Activated gamma-delta T cell treated with anti-CD3 and anti-CD28 coated beads, Interleukin-2, amount 50 U/mL, for 16 hours (primary cell): ENCODE measurements at places on chromosomes 2 and 18.

DNA sequence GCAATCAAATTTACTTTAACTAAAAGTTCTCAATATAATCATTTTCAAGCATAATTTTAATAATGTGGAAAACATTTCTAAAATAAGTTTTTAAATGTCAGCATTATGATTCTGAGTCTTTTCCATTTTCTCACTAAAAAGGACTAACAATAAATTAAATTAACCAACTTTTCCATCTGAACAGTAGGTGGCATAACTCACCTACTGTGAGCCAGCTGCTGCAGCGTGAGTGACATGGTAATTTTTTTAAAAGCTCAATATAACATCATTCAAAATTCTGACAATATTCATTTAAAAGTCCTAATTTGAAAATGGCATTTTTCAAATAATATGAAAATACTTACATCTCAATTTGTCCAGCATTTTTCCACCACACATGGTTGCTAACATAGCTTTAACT, 66.5 kb downstream of the DTNB start:
- no peak for DNase-seq

GRCh38 chr18:71808616-71809015, 735.5 kb downstream of the CBLN2 start:
- no peak for DNase-seq

GRCh38 chr18:28523758-28524475, 347.0 kb upstream of the CDH2 start:
- DNase-seq: no peak

GRCh38 chr18:45602926-45603325, 12.3 kb upstream of the SLC14A2 start:
- DNase-seq: no peak

GRCh38 chr2:141103216-141103615, 1027.6 kb downstream of the LRP1B start:
- no peak for DNase-seq

GRCh38 chr2:73998451-73998850, 13.7 kb downstream of the TET3 start:
- no peak for DNase-seq

DNA sequence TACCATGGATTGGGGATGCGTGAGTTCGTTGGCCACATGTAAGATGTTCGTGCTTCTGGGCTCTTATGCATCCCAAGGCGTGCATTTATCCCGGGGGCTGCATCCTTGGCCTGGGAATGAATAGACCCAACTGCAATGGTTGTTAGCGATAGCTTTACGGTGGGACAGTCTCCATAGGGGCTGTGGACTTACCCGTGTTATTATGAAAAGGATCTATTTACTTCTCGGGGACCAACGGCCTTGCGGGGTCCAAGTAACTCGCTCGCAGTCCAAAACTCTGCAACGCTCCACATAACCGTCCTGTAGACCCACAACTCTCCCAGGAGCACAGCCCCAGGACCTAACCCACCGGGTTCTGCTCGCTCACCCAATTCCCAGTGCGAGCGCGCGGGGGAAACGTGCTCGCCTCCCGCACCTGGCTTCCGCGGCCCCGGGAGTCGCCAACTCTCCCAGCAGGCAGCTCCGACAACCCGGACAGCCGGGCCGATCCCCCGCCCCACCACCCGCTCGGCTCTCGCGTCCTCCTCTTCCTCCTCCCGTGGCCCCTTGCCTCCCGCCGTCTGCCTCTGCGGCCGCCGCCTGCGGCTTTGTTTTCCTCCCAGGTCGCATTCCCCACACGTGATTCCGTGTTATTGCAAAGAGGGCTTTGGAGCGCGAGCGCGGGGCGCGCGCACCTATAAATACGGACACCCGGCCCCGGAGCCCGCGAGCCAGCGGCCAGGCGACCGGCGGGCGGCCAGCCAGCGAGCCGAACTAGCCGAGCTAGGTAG, at the start of gene CABLES1:
Gene CABLES1 (plus strand): TSS at position 706 of the 770 bp plus-strand sequence. CDS start 278 bp downstream, outside the sequence.
- DNase-seq: no peak

GRCh38 chr2:236818281-236819045, 248.8 kb downstream of the ACKR3 start:
- no peak for DNase-seq

GRCh38 chr2:68908392-68908970, 37.3 kb upstream of the BMP10 start:
- peak; percentile 72 for DNase-seq

GRCh38 chr18:34864836-34865497, 154.9 kb downstream of the DTNA start:
- no peak for DNase-seq

GRCh38 chr2:219087361-219087760, 26.6 kb upstream of the IHH start:
- no peak for DNase-seq

DNA sequence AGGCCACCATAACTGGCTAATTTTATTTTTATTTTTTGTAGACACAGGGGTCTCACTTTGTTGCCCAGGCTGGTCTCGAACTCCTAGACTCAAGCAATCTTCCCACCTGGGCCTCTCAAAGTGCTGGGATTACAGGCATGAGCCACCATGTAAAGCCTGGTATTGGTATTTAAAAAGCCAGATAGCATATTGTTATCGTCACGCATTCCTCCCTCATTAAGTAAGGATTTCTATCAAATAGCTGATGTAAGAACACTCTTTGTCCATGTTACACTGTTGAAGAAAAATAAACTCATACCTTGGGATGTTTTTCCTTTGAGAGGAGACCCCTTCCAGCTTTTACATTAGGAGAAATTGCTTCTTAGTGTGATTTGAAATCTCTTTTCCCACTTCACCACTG, 39.2 kb upstream of the DARS1 start:
- DNase-seq: no peak

GRCh38 chr18:79410171-79410641, 14.5 kb downstream of the NFATC1 start:
- DNase-seq: no peak

DNA sequence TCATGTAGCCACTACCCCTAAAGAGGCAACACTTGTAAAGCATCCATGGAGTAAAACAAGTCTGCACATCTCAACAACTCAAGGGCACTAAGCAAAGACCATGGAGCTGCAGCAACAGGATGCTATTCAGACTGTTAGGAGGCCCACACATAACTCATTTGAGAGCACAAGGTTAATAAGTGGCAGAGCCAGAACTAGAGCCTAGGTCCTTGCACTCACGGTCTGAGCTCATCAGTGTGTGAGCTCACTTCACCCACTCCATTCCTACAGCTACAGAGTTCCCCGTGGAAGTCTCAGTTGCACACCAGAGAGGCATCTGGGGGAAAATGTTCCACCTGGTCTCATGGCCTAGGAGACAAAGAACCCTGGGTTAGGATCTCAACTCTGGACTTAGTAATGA, 35.0 kb downstream of the TTC32 start:
- no peak for DNase-seq

DNA sequence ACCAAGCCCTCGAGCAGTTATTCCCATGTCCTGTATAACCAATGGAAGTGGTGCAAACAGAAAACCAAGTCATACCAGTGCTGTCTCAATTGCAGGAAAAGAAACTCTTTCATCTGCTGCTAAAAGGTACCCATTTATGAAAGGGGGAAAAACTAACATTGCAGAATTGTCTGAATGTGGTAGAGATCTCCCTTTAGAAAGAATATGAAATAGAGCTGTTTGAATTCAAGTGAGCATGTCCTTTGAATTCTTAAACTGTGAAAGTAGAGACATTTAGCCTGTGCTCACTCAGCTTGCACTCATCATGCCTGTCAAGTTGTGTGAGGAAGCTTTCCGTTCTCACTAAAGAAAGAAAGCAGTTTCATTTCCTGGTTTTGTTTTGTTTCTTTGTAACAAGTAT, 87.4 kb downstream of the EML4 start:
- no peak for DNase-seq

DNA sequence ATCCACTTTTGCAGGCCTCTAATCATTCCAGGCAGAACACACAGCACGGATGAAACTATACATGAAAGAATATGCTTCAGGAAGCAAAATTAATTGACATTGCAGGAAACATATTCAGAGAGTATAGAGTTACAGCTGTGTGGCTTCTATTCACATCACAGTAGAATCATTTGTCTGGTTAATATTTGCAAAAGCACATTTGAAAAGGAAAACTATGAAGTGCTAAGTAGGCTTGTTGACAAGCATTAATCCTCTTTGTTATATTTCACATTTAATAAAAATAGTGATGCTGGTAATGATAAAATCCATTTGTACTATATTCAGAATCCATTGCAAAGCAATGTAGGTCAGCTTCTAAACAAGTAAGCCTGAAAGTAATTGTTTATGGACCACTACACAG, 32.2 kb upstream of the PIK3C3 start:
- DNase-seq: no peak

DNA sequence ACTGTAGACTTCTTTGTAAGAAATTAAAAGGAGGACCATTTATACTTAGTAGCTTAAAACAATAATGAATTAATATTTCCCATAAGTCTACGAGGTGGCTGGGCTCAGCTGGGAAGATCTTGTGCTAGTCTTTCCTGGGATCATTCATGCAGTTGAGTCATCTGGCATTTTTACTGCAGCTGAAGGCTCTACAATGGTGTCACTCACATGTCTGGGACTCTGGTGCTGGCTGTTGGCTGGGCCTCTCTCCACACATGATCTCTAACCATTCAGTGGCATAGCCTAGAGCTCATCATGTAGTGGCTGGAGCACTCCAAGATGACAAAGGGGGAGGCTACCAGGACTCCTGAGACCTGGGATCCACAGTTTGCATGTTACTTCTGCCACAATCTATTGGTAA, 35.5 kb downstream of the CLASP1 start:
- no peak for DNase-seq

DNA sequence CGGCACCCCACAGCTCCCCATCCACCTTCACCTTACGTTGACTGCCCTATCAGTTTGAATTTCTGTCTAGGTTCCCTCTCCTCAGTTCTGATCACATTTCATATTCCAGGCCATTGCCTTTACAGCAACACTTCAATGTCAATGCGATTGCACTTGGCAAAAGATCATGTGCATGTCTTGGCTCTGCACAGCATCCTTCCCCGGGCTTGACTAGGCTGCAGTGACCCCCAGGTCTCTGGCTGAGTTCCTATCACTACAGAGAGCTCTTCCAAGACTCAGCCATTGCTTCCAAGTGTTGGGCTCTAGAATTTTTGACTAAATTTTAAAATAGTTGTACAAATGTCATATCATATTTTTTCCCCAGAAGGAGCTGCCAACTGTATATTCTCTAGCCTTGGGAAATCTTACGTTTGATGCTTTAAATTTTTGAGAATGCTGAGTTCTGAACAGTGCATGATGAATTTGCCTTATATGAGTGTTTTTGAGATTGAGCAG, 103.8 kb upstream of the NEDD4L start:
- DNase-seq: no peak

DNA sequence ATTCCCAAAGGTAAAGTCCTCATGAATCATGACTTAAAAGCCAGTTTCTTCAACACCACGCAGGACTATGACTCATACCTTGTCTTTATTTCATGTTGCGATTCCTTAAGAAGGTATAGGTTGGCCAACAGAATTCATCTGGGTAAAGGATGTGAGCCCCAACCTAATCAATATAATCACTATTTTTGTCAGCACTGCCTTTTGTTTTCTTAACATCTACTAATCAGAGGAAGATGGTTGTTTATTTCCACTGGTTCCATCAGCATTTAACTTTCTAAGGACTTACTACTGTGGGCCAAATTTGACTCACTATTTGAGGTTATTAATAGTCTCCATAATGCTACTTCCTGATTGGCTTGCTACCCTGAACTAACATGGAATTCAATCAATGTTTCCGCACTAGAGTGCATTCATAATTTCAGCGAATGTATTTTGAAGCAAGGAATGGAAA, 78.6 kb downstream of the SCG2 start:
- no peak for DNase-seq

- DNase-seq: no peak
Measured at GRCh38 chr2:10307561-10308156, 5.0 kb downstream of the HPCAL1 start.

- DNase-seq: no peak
Measured at GRCh38 chr2:184956856-184957255, 358.5 kb downstream of the ZNF804A start.

DNA sequence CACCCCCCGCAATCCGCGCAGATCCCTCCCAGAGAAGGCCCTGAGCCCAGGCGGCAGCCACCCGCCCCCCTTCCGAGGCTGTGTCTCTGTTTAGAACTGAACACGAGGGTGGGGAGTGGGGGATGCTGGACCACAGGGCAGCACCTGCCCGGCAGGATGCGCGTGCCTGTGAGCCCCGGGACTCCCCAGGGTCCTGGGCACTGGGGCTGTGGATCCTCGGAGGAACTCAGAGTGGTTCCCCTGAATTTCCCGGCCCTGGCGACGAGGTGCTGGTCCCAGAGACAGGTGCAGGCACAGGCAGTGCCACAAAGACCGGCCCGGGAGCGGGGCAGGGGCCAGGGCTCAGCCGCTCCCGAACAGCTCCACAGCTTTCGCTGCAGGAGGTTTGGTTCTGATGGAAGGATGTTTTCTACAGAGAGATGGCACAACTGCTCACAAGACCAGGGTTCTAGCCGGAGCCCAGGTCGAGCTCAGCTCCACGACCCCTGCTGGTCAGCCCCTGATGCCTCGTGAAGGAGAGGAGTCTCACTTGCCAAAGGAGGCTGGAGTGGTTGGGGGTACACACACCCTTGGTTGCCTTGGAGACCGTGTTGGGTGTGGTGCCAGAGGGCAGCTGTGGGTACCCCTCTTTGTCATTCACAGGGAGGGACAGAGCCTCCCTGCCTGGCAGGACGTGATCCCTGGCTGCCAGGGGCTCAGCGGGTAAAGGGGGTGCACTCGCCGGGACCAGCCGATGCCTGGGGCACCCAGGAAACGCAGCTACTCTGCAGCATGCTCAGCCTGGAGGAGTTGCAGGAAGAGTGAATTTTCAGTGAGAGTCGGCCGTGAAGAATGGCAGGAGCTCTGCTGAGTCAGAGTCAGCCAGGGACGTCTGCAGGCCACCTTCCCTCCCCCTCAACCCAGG, 4.4 kb upstream of the NEU4 start:
- DNase-seq: no peak

- no peak for DNase-seq
Measured at GRCh38 chr2:187011206-187011832, 162.3 kb upstream of the ZSWIM2 start.

GRCh38 chr18:39462436-39462835, 1896.8 kb upstream of the CELF4 start:
- DNase-seq: no peak

DNA sequence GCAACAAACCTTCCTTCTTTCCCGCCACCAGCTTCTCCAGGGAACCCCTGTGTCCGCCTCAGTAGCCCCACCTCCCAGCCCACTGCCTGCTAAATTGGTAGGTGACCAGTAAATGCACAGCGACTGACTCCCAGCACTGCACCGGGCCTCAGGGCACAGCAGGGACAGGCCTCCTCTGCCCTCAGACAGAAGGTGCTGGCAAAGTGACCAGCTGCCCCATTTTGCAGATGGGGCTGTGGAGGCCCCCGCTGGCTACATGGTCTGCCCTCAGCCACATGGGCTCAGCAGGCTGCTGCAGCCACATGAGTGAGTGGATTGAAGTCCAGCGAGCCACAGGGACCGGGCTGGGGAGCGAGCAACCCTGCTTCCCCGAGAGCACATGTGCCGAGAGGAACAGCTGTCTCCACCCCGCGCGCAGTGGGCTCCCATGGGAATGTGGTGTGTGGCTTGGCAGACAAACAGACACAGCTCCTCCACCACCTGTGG, 7.8 kb upstream of the NPPC start:
- no peak for DNase-seq

- no peak for DNase-seq
Measured at GRCh38 chr18:45408218-45408617, 207.1 kb upstream of the SLC14A2 start.
